Activated CD4-positive, alpha-beta T cell treated with anti-CD3 and anti-CD28 coated beads, Interleukin-2, amount 50 U/mL, for 4 hours (primary cell): ENCODE measurements at places on chromosomes 7 and 10.

DNA sequence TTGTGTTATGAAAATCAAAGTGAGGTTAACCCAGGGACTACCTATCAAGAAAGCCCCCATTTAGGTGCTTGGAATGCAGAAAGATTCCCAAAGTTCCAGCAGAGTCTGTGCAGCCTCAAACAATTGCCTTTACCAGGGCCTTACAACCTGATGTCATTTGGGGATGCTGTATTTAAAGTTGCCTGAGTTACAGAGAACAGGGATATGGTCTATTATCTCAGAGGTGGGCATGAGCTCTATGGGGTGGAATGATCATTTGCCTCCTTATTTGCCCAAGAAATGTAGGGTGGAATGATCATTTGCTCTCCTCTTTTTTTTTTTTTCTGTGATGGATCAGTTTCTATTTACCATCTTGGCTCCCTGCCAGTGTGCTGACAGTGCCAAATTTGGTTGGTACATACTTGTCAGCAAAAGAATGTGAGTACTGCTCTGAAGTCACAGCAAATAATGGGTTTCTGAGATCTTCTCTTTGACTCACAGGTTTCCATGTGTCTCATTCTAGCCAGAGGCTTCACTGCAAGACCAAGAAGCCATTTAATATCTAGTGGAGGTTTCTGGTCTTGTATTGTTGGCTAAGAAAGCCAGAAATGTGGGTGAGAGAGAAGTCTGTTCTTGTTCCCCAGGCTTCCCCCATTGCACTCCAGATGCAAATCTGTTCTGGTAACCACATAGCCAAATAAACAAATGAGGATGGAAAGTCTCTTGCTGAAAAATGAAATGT is 45.5 kb upstream of the ZNRF2 start:
- DNase-seq = no peak

DNA sequence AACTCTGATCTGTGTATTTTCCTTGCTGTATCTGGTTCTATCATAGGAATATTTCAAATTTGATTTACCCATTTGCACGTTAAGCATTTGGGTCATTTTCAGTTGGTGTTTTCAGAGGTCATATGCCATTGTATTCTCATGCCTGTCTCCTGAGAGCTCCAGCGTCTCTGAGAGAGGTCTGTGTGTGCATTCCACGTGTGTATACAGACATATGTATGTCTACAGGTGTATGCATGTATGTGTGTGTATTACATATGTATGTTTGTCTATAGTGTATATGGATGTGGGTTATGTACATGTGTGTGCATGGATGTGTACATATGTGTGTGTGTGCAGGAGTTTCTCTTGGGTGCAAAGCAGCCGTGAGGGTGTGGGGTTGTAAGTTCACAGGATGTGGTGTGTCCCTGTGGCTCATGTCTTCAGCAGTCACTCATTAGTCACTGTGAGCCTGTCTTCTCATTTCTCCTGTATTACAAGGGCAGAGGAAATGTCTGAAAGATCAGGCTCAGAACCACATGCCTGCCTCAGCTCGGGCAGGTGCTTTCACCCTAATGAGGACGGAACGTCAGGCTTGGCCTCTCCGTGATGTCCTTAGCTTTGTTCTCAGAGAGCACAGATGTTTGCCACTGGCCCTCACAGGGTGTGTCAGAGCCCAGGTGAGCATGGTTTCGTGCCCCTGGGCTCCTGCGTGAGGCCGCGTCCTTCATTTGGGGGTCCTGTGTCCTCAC is 101.6 kb downstream of the NKX6-2 start:
- DNase-seq = peak; percentile 10

DNA sequence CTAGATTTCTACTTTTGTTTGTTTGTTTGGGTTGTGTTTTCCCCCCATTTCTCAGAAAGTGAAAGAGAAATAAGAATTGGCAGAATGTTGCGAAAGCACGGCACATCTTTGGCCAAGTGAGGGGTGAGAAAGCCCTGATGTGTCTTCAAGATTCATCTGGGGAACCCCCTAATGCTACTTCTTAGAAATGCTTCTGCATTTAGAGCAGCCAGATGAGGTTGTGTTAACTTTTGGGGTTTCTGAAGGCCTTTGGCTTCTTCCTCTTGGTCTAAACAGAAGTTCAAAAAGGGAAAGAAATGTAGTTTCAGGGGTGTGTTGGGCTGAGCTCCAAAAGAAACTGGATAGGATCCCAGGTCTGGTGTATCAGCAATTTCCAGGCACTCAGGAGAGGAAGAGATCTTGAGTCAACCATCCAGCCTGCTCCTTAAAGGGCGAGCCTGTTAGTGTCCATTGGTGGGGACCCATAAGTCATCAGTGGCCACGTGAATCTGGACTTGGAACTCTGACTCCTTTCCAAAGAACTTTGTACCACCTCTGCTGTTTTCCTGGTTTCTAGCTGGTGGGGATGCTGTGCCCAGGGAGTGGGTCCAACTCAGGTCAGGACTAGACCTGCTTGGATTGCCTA is 6.5 kb downstream of the DUSP5 start:
- DNase-seq = peak; percentile 51

GRCh38 chr7:27283558-27283957 is 41.0 kb downstream of the EVX1 start:
- DNase-seq = no peak

- DNase-seq = no peak
Observed at GRCh38 chr10:77793831-77794230, 132.7 kb downstream of the DLG5 start.

DNA sequence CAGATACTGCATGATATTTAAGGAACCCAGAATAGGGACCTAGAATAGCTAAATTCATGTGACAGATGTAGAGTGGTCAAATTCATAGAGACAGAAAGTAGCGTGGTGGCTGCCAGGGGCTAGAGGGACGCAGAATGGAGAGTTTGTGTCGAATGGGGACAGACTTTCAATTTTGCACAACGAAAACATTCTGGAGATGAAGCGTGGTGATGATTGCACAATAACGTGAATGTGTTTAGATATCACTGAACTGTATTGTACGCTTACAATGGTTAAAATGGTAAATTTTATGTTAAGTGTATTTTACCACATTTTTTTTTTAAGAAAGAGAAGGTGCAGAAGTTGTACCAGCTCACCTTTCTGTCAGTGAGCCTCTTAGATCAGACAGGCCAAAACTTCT is 137.8 kb upstream of the TNS3 start:
- no peak for DNase-seq

GRCh38 chr10:103281753-103282152 is 4.8 kb downstream of the INA start:
- no peak for DNase-seq
